ENCODE measurements at places on chromosomes 2 and 18.
A peak's percentile ranks its signal among the peaks of the same experiment; 100 is the strongest.

- no peak for DNase-seq
Observed at GRCh38 chr2:239629926-239630617, 229.3 kb upstream of the HDAC4 start.

DNA sequence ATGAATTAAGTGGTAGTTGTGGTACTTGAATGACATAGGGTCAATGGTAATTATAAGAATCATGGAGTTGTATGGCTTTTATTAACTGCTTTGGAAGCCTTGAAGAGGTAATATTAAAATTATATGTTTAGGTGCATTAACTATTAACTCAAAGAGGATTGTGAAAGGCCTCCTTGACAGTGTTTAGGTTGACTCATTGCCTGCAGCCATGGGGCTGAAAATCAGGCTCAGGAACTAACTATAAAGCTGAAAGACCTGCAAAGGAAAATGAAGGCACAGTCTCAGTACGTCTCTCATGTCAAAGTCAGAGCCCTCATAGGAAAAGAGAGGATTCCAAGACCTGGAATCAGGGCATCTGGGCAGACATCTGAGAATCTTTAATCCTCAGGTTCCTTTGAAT is 31.0 kb downstream of the CACNB4 start:
- DNase-seq, result no peak

GRCh38 chr2:45483997-45484396 is 127.1 kb downstream of the SRBD1 start:
- DNase-seq, result peak; percentile 11

- no peak for DNase-seq
Observed at GRCh38 chr2:230447455-230448451, 31.8 kb downstream of the SP100 start.

DNA sequence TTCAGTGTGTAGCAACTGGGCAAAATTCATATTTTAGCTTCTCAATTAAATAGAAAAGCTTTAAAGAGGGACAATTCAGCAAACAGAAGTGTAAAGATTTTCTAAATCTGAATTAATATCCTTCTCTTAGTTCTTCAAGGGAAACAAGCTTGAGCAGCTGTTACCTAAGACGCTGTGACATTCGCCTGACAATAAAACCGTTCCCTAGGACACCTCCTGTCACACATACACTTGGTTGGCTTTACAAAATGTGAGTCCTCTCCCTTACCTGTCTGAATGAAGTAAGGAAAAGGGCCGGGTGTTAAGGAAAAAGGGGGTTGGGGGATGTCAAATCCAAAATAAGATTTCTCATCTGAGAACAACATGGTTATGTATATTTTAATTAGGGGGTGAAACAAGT is 2.1 kb downstream of the SERTAD2 start:
- no peak for DNase-seq

- no peak for DNase-seq
Observed at GRCh38 chr2:239927424-239927981, 97.6 kb downstream of the NDUFA10 start.

- DNase-seq, result no peak
Observed at GRCh38 chr18:48887294-48887904, 63.4 kb downstream of the SMAD7 start.

DNA sequence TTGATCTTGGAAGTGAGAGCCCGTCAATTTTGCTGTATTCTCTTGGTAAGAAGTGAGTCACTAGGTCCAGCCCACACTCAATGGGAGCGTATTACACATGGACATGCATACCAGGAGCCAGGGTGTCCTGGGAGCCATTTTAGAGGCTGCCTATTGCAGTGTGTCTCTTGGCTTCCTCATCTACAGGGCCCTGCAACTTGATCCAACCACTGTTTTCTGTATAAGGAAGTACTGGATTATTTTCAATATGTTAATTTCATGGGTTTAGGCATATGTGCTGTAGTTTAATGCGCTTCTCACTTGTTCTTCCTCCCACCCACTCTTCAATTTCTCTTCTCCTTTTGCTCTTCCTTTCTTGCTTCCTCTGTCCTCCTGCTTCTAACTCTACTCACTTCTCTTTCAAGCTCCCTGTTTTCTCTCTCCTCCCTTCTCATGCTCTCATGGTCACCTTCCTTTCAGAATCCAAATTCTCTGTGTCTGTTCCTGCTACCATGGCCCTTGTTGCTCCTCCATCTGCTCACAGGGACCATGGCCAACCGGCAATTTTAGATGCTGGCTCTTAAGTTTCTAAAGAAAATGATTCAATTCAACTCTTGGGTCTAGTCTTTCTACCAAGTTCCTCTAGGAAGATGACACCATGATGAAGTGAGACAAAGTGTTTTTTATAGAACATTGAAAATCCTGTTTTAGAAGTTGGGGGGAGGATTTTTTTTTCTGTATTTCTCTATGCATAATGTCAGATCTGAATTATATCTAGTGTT is 152.0 kb upstream of the ZEB2 start:
- DNase-seq, result peak; percentile 89

- DNase-seq, result no peak
Observed at GRCh38 chr2:126907671-126908070, 9.0 kb downstream of the TEX51 start.

DNA sequence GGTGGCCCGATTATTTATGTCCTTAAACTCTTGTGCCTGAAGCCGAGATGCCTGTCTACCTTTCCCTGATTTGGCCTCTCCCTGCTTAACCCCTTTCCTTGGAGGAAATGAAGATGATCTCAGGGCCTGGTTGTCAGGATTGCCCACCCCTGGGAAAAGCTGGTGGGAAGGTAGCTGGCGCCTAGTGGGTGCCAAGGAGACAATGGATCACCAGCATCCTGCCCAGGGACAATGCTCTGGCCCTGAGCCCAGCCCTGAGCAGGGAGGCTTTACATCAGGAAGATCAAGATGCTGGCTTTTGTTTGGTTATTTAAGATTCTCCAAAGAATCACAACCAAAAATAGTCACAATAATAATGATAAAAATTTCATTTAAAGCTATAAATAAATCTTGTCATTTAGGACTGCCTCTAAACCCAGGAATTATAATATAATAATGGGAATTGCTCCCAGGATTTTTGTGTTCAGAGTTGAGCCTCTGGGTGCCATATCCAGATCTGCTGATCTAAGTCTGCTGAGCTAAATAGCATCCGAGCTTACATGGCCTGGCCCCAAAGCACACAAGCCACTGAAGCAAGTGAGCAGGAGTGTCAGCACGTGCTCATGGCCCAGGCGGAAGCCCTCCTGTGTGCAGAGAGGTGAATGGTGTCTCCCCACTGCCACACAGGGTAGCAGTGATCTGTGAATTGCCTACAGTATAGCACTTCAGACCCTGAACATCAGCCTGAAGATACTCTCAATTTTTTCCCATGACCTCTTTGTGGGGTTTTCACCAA is 57.8 kb upstream of the MAP3K20 start:
- no peak for DNase-seq

- no peak for DNase-seq
Observed at GRCh38 chr2:239297142-239298004, 103.4 kb downstream of the HDAC4 start.

DNA sequence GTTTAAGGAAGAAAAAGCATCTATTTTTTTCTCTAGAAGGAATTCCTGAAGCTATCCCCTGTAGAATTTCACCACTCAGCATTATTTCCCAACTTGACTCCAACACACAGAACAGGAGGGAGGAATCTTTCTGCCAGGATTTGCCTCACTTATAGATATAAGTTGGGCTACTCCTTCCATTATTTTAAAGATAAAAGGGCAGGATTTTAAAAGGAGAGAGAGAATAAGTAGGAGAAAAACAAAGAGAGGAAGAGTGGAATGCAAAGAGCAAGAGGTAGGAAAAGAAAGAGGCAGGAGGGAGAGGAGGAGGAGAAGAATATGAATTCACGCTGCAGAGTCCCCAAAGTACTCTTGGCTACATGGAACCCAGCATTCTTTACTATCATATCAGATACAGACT is 182.5 kb downstream of the TCF4 start:
- DNase-seq, result no peak

- peak; percentile 69 for DNase-seq
Observed at GRCh38 chr2:8251291-8251690, 430.6 kb upstream of the ID2 start.

DNA sequence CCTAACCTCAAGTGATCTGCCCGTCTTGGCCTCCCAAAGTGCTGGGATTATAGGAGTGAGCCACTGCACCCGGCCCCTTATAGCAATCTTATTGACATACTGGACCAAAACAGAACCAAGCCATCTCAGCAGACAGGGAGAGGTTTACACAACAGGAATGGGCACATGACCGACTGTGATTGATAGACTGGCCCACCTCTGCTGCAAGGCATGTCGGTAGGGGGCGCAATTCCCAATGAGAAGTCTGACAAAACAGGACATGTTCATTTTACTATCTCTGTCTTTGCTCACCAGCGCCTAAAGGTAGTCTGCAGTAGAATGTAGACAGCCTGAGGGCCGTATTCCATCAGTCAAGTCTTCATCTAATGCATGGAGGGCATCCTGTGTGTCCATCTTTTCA is 2.0 kb downstream of the LYPD6B start:
- peak; percentile 35 for DNase-seq

DNA sequence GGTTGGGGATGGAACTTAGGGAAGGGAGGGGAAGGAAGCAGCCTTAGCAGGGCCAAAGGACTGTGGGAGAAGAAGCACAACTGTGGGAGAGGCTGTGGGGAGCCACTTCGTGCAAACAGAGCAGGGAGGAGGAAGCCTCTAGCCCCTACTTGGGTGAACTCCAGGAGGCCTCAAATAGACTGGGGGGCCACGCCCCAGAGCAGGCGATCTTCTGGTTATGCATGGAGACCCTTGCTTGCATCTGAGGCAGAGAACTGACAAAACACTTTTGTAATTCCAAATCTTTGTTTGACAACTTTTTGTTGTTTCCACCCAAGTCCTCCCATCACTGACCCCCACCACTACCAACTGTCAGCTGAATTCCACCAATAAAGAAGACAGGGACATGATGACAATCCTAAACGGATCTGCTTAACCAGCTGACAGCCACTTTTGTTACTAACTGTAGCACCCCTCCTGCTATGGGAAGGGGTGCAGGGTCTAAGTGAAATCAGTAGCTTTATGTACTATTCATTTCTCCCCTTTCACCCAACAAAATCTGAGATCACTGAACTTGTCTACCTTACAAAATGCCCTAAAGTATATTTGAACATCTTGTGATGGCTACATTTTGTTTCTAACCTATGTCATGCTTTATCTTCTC is 80.5 kb upstream of the CPO start:
- no peak for DNase-seq

- no peak for DNase-seq
Observed at GRCh38 chr2:242054406-242054805, 184.9 kb downstream of the RTP5 start.

DNA sequence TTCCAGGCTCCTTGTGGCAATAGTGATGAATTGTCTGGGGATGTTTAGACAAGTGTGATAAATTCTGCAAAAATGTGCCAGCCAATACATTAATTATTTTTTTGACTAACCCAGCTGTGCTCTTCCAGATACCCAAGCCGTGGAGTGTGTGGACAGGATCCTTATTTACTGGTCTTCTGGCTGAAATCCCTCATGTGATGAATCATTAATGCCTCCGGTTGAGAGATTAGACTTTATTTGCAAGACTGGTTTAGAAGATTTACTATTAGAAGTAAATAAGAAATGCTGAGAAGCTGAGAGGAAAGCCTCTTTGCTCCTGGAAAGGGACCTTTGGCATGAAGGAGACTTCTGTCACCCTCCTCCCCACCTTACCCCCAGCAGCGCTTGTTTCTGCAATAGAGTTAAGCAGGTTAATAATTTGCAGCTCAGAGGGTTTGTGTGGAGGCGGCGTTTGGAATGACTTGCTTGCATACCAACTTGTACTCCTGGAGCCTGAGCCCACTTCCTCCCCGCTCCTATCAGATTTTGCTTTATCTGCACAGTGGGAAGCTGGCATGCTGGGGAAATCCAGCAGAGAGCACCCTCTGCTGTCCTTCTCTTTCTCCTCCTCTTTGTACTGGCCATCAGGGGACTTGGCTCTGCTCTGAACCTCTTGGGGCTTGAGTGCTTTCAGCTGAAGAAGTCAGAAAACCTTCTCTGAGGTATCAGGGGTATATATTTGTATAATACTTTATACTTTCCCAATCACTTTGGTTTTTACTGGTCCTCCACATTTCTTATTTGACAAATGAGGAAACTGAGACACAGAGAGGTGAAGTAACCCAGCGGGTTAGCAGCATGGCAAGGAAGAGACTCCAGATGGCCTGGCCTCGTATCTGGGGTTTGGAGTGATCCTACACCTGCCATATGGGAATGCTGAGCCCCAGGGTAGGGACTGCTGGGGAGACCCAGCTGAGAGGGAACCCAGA is 16.3 kb downstream of the SLC3A1 start:
- DNase-seq, result peak; percentile 42

- DNase-seq, result no peak
Observed at GRCh38 chr2:239678186-239678490, 277.3 kb upstream of the HDAC4 start.

- no peak for DNase-seq
Observed at GRCh38 chr2:16334886-16335603, 330.6 kb downstream of the CYRIA start.

DNA sequence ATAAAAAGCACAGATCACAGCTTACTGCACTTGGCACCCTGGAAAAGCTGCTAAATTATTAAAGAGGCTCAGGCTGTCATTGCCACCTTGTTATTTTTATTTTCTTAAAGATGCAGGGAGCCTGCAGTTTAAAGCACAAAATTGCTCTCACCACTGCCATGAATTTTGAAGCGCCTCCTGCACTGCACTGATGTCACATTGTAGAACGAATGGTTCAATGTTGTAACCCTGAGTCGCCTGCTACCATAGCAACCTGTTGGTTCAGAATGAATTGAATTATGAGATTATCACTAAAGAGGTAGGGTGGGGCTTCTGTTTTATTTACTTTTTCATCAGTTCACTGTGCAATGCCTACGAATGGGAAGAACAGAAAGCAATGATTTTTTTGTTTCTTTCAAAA is 16.5 kb downstream of the SCG2 start:
- DNase-seq, result no peak

DNA sequence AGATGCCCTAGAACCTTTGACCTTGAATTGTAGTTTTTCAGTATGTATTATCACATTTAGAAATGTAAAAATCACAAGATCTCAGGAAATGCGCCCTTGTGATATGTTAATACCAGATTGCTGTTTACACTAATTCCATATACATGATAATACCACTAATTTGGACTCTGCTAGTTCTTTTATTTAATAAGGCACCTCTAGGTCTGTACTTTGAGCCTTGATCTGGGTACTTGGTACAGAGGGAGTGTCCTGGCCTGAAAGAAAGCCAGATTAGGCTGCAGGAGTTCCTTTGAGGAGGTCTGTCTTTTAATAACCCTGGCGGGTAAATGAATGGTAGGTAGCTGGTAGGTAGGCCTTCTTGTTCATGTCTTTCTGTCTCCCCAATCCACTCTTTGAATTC is 26.3 kb downstream of the PLEKHA3 start:
- DNase-seq, result no peak

- no peak for DNase-seq
Observed at GRCh38 chr2:234593636-234594035, 96.8 kb upstream of the ARL4C start.

- DNase-seq, result no peak
Observed at GRCh38 chr2:151543876-151544275, 134.2 kb downstream of the RIF1 start.

DNA sequence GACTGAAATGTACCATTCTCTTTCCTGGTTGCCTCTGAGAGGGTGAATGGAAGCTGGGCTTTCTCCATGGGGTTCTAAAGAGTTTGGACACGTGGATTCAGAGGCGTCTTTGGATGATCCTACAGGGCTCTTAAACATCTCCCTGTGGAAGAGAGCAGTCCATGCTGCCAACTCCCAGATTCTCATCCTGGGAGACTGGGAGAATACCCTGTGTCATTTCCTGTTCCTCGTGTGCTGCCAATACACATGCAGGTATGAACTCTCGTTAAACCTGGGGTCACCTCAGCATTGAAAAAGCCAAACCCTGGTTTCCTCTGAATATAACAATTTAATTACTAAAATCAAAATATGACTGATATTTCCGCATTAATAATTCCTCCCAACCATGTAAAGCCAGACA is 73.3 kb upstream of the NT5C1B start:
- no peak for DNase-seq
